Natural killer cell (primary cell): ENCODE measurements at places on chromosomes 7 and 10. TPM values are rescaled to one million over a fixed set of nuclear protein-coding genes. Genes with fewer than 3 reads are reported as not detected.

GRCh38 chr10:1526436-1527055 lies 210.8 kb downstream of the ADARB2 start:
- DNase-seq, result no peak

FBXL13 gene
- total RNA-seq, result 0.70 TPM

ORC5 gene
- total RNA-seq, result 7.3 TPM

GRCh38 chr10:64130152-64130551 lies 609.0 kb downstream of the REEP3 start:
- DNase-seq, result no peak

TRIM74 gene
- 5.3 TPM for total RNA-seq

GRCh38 chr7:46633200-46633599 lies 712.1 kb upstream of the IGFBP3 start:
- no peak for DNase-seq

INSYN2A gene
- not detected for total RNA-seq

ARHGAP21 gene
- total RNA-seq, result 45.8 TPM

DNA sequence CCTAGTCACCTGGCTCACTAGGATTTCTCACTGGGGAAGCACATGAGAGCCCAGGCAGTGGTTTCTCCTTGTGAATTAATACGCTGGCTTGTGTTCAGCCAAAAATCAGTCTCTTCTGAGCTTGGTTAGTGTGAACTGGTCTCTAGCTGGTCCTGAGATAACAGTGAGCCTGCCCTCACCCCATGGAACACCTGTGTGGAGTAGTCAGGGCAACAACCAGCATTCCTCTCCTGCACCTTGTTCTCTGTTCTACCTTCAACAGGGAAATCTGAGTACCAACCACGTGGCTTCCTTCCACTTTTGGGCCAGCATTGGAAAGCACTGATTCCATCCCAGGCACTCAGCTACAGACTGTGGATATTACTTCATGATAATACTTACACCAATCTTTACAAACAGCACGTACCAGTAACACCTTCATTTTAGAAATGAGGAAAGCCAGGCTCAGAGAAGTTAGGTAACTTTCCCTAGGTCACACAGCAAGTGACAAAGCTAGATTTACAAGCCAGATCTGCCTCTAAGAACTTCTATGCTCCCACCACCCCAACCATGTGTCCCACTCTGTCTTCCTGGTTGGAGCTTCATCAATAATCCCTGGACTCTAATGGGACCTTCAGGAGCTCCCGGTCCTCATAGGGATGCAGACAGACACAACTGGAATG lies 106.6 kb downstream of the GRID1 start:
- DNase-seq, result no peak

GRCh38 chr10:79241990-79242619 lies 105.2 kb upstream of the PPIF start:
- DNase-seq, result peak; percentile 73

- DNase-seq, result no peak
These were observed 1075.4 kb upstream of the POT1 start for GRCh38 chr7:126005064-126005463.

HOXA5 gene
- 13.0 TPM for total RNA-seq

- no peak for DNase-seq
These were observed 102.3 kb downstream of the KLF6 start for GRCh38 chr10:3682745-3683144.

TMEM225B gene
- total RNA-seq, result 2.0 TPM

DNA sequence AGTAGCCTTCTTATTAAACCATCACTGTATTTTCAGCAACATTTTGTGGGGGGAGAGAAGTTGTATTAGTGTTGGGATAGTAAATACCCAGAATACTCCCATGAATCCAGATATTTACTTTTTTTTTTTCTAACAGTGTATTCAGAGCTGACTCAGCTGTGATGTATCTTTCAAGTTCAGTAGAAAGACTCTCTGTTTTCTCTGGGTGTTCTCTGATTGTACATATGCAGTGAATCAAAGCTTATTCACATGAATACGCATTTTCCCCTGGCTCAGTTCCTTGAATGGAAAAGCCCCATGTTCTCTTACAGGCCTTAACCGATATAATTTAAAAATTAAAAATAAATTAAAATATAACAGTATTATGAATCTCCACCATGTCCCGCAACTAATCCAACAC lies 1.3 kb downstream of the TFPI2 start:
- no peak for DNase-seq

DNA sequence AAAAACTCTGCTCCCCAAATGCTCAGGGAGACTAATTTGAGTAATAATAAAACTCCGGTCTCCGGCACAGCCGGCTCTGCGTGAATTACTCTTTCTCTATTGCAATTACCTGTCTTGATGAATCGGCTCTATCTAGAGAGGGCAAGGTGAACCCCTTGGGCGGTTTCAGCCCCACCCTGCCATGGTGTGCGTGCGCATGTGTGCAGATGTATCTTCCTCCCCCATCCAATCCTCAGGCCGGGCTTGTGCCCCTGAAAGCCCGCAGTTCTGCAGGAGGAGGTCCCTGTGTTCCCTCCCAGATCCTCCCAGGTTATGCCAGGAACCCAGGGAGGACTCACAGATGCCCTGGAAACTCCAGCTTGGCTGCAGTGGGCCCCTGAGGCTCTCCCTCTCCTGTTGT lies 48.3 kb upstream of the MYL10 start:
- no peak for DNase-seq

- DNase-seq, result no peak
These were observed 211.8 kb upstream of the PPP2R2D start for GRCh38 chr10:131689016-131689415.

DRGX gene
- total RNA-seq, result not detected

STEAP2 gene
- total RNA-seq, result 0.16 TPM

TRIM50 gene
- not detected for total RNA-seq

DNA sequence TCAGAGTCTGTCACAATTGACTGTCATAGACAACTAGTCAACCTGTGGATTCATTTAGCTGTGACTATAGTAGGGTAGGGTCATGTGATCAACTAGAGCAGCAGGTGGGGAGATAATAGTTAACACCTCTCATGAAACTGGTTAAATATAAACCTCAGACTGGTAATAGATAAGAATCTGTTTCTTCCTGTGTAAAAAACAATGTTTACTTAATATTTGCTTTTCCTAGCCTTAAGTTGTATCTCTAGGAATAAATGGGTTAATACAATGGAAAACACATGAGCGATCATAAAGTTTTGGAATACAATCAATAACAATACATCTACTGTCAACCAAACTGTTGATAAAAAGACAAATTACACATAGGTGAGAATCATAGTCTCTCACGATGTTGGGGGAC lies 43.4 kb upstream of the ITGB8 start:
- DNase-seq, result no peak

DNA sequence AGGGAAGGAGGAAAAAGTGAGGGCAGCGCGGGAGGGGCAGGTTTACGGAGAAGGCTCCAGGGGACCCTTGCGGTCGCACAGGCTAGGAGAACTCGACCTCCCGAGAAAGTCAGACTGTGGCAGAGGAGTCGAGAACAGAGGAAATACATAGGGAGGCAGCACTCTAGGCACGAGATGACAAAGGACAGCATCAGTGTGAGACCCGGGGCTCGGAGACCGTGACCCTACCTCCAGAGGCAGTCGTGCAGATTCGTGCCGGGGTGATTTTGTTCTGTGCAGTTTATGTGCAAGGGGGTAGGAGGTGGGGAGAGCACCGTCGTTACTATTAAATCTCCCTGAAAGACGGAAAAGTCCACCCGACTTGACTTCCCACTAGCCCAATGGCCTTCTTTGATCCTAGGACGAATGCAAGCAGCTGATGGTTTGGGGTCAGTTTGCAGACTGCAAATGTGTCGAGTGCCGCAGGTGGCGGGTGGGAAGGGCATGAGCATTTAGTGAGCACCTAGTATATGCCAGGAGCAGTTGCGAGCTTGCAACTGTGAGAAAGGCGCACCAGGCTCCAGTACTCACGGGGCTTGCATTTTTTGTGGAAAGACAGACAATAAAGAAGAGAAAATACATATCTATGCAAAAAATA lies 674 bp upstream of the OSBPL3 start:
- DNase-seq, result peak; percentile 69

DNA sequence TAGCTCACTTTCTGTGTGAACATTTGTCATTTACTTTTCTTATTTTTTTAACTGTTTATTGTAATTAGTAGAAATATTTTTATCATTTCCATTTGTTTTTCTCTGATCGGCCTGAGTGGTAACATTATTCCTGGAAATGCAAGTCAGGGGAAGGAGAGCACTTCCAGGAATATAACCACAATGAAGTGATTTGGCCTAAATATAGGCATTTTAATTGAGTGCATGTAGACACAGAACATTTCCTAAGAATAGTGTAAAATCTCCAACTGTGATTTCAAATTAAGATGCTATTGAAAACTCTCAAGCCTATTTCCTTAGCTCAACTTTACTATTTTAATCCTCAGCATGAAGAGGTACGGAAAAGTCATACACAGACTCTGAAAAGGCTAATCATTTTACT lies 86.5 kb upstream of the SKAP2 start:
- no peak for DNase-seq

DNA sequence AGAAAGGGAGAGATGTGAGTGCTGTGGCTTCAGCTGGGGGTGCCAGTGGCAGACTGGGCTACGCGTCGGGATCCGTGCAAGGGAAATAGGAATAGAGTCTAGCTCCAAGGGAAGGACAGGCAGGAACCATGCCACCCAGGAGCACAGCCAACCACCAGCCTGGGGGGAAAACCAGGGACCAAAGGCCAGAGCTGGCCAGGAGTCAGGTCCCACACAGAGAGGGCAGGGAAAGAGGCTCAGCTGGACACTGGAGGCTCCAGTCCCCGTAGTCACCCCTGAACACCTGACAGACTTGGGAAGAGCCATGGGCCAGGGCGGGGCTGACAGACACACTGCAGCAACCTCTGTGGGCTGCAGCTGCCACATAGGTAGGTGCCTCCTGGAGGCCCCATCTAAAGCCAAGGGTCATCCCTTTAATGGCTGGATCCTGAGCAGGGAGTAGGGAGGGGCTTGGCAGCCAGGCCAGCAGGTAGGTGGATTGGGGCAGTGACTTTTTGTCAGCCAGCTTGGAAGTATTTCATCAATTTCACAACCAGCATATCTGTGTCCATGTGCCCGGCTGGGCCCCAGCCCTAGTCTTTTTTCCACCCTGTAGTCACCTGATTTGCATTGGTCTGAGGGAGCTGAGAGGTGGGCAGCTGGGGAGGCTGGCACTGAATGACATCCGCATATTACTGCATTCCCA lies 163.2 kb downstream of the SH2D4B start:
- no peak for DNase-seq

FAM185A gene
- total RNA-seq, result 5.9 TPM

PAPSS2 gene
- not detected for total RNA-seq

- no peak for DNase-seq
These were observed 23.4 kb downstream of the LOXL4 start for GRCh38 chr10:98244586-98244985.

- DNase-seq, result no peak
These were observed 210.2 kb downstream of the TAX1BP1 start for GRCh38 chr7:27950123-27950522.

ADAM22 gene
- 3.7 TPM for total RNA-seq

ZNF655 gene
- total RNA-seq, result 196 TPM

DNA sequence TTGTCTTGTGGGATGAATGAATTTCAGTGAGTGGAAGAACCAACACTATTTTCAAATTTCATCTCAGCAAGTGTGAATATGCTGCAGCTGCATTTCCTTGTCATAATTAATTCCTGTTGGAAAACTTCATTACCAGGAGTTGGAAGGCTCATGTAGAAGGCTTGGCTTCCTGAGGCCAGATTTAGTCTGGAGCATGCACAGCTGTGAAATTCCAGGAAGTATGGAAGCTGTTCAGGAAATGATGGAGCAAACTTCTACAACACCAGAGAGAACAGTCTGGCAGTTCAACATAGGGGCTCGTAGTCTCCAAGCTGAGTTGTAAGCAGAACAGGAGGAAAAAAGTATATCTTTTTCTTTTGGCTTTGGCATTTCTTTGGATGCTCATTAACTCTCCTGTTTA lies 1439.9 kb upstream of the CELF2 start:
- no peak for DNase-seq

GRCh38 chr7:131595699-131596098 lies 39.3 kb upstream of the PODXL start:
- DNase-seq, result no peak

- DNase-seq, result no peak
These were observed 23.5 kb downstream of the NRG3 start for GRCh38 chr10:81898518-81898917.

NUDT13 gene
- total RNA-seq, result 1.3 TPM

SVOPL gene
- total RNA-seq, result not detected

GRCh38 chr7:44284216-44284615 lies 41.2 kb downstream of the CAMK2B start:
- peak; percentile 11 for DNase-seq
